NCI-H1436 treated with DMSO at 0.1 percent for 48 hours (cell line): ENCODE measurements at places on chromosomes 2 and 18.

DNA sequence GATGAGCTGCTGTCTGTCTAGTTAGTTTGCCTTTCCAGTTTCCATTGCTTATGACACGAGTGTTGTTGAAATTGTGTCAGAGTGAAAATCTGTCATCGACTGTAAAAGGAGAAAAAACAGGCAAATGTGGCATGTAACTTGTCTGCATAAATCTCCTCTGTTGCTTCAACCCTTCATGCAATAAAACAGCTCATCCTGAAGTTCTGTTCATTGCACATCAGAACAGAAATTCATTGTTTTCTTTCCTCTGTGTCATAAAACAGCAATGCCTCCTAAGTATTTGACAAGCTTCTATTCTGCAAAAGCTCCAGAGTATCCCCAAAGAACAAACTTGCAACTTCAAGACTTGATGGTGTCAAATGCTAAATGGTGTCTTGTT lies 432.1 kb downstream of the MEIS1 start:
- no peak for DNase-seq

DNA sequence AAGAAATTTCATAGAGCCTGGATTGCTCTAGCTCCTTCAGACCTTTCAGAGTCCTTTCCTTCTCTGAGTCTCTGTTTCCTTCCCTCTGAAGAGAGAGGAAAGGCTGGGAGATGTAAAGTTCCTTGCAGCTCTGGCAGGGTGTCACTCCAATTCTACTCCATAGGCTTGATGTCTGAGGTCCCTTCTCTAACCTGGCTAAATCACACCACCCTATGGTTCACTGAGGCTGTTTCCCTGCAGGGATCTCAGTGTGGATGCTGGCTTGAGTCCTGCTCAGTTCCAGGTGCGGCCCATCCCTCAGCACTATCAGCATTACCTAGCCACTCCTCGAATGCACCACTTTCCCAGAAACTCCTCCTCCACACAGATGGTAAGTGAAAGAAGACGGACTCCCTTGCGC lies 209.7 kb downstream of the LOXHD1 start:
- DNase-seq: no peak

- no peak for DNase-seq
Observed at GRCh38 chr2:227503433-227504406, 31.8 kb downstream of the AGFG1 start.

GRCh38 chr2:226080334-226080733 lies 680.8 kb downstream of the NYAP2 start:
- DNase-seq: no peak

DNA sequence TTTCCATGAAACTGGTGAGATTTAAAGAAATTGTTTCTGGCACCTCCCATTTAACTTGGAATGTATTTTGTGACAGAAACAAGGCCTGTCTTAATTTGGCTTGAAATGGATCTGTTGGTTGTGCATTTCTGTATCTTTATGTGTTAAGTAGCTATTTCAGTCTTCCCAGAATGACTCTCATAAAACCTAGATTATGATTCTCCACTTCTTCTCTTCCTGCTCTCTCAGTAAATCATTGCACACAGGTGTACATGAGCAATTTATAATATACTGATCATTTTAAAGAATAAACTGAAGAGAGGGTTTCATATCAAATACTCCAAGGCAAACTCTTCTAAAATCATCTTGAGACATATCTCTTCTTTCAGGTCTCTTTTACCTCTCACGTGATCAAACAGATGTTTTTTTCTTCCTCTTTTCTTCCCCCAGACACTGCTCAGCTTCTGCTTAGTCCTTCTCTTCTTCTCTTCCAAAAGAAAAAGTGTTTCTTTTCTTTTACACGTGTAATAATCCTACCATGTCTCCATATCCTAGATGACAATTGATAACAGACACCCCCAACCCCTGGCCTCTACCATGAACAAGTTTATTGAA lies 112.0 kb downstream of the PPP1R1C start:
- no peak for DNase-seq

GRCh38 chr2:77512507-77512906 lies 9.7 kb downstream of the LRRTM4 start:
- no peak for DNase-seq

DNA sequence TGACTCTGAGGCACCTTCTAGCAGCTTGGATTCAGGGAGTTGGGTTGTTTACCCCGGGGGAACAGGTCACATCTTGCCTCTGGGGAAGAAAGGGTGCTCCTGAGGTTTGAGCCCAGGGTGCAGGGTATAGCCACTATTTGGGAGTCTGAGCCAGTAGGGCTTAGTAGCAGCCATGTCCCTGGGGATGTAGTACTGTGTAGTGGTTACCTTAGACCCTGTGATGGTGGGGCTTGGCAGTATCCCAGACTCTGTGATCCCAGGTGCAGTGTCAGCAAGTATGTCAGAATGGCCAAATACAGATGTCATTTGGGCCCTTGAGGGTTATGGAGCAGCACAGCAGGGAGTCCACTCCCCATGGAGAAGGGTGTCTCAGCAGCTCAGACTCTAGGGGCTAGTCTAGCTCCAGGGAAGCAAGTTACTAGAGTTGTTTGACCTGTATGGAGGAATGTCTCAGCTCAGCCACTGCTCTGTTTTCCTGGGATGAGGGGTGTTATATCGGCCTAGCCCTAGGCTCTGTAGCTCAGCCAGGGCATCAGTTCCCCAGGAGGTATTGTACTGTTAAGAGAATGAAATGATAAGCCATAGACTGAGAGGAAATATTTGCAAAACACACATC lies 151.3 kb downstream of the UBR3 start:
- DNase-seq: no peak

DNA sequence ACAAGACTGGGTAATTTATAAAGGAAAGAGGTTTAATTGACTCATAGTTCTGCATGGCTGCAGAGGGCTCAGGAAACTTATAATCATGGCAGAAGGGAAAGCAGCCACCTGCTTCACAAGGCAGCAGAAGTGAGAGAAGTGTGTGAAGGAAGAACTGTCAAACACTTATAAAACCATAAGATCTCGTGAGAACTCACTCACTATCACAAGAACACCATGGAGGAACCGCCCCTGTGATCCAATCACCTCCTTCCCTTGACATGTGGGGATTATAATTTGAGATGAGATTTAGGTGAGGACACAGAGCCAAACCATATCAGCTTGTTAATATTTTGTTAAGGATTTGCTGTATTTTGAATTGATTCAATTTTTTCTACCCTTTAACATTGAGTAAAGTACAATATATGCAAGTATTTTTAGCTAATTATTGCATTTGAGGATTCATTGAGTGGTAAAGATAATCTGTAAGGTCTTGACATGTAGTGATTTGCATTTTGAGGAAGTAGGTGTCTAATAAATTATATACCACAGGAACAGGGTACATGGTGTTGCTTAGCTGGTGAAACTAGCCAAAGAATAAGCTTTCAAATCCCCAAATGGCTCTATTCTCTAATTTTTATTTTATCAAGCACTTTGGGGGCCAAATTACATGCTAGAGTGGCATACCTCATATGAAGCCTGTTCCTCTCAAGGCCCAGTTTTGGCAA lies 3.9 kb upstream of the C2orf69 start:
- DNase-seq: no peak

DNA sequence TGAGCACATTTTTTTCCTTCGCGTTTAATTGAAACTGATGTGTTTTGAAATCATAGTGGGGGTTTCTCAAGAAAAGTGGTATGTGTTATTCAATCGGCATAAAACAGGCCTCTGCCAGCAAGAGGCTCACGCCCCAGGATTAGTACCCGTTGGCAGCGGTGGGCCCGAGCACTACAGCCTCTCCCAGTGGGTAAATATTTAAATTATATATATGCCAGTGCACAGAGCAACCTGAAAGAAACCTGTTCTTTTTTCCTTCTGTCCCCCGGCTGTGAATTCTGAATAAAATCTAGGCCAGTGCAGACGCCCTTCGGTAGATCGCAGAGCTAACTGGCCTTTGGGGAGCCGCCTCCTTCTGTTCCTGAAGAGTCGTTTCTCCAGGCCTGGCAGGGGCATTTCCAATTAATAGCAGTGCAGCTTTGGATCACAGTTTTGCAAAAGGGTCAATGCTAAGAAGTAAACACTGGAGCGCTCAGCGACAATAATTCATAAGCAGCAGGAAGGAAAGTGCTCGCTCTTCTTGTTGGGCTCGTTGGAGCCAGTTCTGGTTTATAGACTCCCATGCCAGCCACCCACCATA lies 202.8 kb upstream of the SALL3 start:
- no peak for DNase-seq

GRCh38 chr2:165008730-165009315 lies 53.5 kb upstream of the SLC38A11 start:
- DNase-seq: no peak

DNA sequence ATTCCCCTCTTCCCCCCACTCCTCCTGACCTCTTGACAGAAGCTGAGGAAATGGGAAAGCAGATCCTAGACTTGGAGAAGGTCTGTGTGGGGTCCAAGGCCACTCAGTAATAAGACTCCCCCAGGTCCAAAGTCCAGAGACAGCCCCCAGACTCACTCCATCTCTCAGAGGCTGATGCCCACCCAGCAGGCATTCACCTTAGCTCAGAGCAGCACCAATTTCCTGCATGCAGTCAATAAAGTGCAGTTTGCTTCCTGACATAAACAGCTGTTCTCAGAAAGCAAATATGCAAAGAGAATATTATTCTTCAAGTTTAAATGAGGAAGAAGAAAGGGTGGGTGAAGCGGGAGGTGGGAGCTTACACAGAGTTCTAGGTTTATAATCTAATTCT lies 84.1 kb upstream of the RTN4 start:
- DNase-seq: no peak
